Pancreas (tissue), 10 donors: ENCODE measurements at places on chromosomes 1 and 21.

DNA sequence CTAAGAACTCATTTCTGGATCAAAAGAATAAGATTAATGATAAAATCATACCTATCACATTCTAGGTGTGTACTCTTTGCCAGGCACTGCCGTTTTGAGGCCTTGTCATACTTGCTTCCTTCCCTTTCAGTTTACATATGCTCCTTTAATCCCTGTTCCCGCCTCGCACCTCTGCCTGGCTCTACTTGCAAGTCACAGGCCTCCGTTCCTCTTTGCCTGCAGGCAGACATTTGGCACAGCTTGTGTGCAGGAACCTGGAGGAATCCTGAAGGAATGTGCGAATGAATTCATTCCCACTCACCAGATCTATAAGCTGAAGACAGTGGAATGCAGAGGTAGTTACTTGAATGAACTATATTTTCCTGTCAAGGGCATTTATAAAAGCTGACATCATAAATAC lies 13.8 kb downstream of the WLS start:
- no peak for DNase-seq

DNA sequence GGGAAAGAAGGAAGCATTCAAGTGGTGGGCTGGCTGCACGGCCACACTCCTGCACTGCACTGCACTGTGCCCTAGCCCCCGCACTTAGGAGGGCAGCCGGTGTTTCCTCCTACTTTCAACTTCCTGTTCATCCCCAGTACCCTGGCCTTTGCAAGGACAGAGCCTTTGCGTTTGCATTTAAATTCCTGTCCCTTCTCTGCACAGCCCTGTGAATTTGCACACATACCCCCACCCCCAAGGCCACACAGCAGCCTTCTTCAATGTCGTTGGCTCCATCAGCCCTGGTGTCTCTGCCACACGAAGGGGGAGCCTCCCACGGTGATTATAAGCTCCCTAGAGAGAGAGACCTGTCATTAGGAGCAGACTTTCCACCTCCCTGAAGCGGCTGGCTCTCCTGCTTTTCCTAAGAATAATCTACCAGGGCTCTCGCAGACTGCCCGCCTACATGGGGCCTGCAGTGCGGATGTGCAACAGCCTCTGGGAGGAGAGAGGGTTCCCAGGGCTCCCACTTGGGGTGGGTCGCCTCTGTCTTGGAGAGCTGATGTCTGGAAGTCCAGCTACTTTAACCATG lies 13.2 kb upstream of the SLC45A3 start:
- DNase-seq: no peak

DNA sequence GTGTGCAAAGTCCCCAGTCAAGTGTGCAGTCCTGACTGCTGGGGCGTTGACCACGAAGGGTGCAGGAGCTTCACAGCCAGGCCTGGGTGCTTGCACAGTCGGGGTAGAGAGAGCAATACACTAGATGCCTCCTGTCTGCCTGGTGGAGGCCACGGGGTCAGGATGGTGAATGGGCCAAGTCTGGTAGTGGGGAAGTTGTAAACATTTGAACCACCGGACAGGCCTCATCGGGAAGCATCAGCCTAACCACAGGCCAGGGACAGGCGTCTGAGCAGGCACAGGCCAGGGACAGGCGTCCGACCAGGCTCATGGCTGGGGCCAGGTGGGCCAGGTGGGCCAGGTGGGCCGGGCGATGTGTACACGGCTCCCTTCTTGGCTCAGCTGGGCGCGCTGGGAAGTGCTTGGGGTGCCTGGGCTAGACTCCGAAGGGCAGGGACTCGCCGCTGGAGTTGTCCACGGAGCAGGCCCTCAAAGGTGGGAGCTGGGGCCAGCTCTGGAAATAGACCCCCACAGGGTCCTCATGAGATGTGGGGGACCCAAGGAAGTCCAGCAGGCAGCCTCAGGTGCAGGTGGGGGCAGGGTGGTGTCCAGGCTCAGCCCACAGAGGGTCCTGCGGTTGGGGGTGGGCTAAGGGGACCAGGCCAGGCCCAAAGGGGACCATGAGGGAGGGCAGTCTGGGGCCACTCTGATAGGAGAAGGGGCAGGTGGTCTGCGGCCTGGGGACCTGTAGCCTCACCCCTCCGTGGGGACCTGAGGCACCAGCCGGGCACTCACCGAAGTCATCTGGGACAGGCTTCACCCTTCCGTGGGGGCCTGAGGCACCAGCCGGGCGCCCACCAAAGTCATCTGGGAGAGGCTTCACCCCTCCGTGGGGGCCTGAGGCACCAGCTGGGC lies 15.0 kb downstream of the COL6A1 start:
- DNase-seq: no peak

DNA sequence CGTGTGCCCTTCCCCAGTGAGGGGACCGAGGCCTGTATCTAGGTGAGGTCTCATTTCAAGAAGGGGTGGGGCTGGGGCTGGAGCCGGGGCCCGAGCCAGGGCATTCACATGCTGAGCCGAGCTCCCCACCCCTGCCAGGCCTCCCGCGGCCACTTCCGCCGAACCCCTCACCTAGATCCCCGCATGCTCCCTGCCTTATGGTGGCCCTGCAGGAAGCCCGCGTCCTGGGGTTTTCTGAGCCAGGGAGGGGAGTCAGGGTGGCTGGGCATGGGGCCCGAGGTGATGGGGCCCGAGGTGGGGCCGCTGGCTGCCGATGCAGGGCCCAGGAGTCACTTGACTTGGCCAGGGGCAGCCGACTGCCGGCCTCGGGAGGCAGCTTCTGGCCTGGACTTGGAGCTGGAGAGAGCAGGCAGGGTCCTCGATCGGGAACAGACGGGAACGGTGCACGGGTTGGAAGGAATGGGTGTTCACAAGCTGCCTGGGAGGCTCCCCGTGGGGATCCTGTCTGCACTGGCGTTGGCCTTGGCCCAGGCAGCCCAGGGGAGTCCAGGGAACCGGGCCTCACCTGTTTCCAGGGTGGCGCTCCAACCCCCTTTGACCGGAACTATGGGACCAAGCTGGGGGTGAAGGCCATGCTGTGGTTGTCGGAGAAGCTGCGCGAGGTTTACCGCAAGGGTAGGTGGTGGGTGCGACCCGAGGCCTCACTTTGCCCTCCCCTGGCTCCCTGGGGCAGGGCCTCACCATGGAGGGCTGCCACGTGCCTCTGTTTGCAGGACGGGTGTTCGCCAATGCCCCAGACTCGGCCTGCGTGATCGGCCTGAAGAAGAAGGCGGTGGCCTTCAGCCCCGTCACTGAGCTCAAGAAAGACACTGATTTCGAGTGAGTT lies 13.6 kb downstream of the CFAP410 start:
- DNase-seq: no peak

DNA sequence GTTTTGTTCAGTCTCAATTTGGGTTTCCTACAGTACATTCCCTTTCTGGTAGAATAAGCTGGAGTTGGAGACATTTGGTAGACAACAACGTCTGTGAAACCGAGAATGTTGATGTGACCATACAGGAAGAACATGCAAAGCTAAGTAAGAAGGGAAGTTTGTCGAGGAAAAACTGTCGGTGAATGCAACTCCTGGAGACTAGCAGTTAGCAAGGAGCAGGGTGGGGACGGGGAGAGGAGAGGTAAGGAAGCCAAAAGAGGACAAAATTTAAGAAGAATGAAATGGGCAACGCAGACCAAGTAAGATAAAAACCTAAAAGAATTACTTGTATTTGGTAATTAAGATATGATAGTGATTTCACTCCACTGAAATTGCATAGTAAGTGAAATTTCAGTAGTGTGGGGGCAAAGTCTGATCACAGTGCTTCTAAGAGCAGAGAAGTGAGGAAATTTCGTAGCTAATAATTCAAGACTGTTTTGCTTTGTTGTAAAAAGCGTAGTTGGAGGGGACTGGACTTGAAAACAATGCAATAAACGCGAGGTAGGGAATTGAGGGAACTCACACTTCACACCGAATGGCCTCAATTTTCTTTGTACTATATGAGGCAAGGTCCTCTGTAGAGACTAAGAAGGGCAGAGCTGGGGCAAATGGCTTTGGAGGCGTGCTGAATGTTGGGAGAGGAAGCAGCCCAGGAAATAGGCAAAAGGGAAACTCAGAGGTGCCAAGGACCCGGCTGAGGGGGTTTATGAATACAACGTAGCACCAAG lies 787 bp upstream of the GIPC2 start:
- peak; percentile 26 for DNase-seq

GRCh38 chr1:63772201-63772600 lies 1.6 kb upstream of the ROR1 start:
- DNase-seq: no peak

- no peak for DNase-seq
Measured at GRCh38 chr21:41613533-41613909, 105.6 kb upstream of the TMPRSS2 start.

- DNase-seq: no peak
Measured at GRCh38 chr1:41773144-41773591, 145.6 kb downstream of the HIVEP3 start.

- no peak for DNase-seq
Measured at GRCh38 chr1:17538428-17539117, 925 bp upstream of the ARHGEF10L start.

- DNase-seq: no peak
Measured at GRCh38 chr1:31663622-31664452, 19.2 kb upstream of the PEF1 start.

DNA sequence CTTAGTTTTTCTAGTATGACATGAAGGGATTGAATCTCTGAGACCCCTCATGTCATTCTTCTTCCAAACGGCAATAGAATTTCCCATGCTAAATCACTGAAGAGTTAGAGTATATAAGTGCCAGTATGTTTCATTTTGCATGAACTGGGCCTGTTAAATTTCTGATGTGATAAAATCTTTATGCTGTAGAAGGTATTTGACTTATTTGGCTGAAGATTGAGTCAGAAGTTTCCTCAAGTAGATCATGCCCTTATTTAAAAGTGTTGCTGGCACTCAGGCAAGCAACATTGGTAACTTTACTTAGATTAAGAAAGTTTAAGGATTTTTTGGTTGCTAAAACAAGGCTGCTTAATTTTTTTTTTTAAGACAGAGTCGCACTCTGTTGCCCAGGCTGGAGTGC lies 13.3 kb downstream of the ATF6 start:
- no peak for DNase-seq

GRCh38 chr1:203551550-203551949 lies 57.6 kb downstream of the OPTC start:
- DNase-seq: no peak

DNA sequence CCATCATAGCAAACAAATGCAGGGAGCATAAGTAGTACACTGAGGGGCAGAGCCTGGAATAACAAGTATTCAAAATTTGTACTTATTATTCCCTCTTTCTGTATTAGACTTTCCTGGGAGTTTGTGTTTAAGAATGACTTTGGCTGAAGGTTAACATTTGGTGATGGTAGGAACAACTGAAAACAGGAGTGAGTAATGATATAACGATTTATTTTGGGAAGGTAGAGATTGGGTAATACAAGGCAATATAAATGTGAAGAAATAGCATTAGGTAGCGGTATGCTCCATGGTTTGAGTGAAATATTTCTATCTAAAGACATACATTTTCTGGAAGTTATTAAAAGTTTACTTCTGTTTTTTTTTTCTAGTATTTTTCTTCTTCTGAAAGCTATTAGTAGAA lies 18.5 kb upstream of the C1orf21 start:
- no peak for DNase-seq

- no peak for DNase-seq
Measured at GRCh38 chr1:25566730-25567341, 23.4 kb downstream of the LDLRAP1 start.

DNA sequence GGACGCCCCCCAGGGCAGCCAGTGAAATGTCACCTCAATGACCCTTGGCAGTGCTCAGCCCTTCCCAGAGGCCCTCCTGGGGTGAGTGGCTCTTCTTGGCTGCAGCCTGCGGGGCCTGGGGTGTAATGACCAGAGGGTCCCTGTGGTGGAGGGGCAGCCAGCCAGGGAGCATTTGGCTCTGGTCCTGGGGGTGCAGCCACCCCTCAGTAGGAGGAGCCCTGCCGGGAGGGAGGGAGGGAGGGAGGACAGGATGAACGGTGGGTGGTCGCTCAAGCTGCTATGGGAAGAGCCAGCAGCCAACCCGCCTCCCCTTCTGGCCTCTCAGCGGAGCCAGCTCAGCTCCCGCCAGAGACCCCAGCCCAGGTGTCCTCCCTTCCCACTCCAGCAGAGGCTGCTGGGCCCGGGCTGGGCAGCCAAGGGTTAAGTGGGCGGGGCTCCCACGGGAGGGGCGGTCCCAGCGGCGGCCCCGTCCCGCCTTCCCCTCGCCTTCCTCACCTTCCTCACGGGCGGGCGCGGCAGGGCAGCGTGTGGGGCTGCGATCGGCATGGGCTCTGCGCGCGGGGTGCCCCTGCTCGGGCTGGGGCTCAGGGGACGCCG lies 9.0 kb upstream of the PLCH2 start:
- no peak for DNase-seq

GRCh38 chr1:60848583-60849188 lies 233.7 kb upstream of the NFIA start:
- no peak for DNase-seq
